ENCODE measurements at places on chromosomes 5 and 9. TPM values are rescaled to one million over a fixed set of nuclear protein-coding genes. Genes with fewer than 3 reads are reported as not detected.

The CBY3 gene
- total RNA-seq: not detected

The FRMPD1 gene
- total RNA-seq: not detected

The IRX2 gene
- not detected for total RNA-seq

The ARHGEF37 gene
- 0.06 TPM for total RNA-seq

The GPRIN1 gene
- 4.8 TPM for total RNA-seq

Measured in activated T-helper 17 cell treated with anti-CD3 and anti-CD28 coated beads, Interleukin-2, amount 50 U/mL, for 72 hours (primary cell).